ENCODE measurements at places on chromosomes 3 and 15.

- DNase-seq: no peak
These were observed 230.7 kb upstream of the TRIM42 start for GRCh38 chr3:140447136-140447535.

- DNase-seq: peak; percentile 78
These were observed 24.6 kb upstream of the CORO2B start for GRCh38 chr15:68553994-68554720.

DNA sequence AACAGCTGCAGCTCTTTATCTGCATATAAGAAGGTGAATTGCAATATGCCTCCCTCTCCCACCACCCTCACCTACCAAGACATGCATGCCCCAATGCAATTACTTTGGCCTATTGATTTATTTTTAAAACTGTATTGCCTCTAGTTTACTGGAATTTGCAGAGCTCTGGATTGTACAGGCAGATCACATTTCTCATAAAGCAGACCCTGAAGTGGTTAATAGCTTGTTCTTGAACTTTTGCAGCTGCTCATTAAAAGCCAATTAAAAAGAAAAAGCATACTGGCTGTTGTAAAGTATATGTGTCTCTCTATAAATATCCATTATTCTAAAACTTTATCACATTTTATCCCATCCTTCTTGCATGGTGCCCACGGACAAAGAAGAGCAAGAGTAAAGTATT, 221.5 kb upstream of the TOPAZ1 start:
- DNase-seq: no peak

GRCh38 chr3:16112910-16113504, 61.5 kb upstream of the GALNT15 start:
- DNase-seq: no peak

GRCh38 chr15:90432253-90432652, 44.2 kb downstream of the IQGAP1 start:
- DNase-seq: no peak

DNA sequence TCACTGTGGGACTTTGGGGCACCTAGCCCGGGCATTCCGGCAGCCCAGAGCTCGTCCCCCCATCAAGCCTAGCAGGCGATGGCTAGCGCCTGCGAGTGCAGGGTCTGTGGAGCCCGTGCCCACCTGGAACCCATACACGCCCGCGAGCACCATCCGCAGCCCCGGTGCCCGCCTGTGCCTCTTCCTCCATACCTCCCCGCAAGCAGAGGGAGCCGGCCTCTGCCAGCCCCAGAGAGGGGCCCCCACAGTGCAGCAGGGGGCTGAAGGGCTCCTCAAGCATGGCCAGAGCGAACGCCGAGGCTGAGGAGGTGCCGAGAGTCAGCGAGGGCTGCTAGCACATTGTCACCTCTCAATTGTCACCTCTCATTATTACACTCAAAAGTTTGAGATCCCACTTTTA, 167.8 kb upstream of the EPHA6 start:
- no peak for DNase-seq

- no peak for DNase-seq
These were observed 271.7 kb downstream of the SHQ1 start for GRCh38 chr3:72576563-72576962.

Measured in DMS53 (cell line).